ENCODE measurements at places on chromosomes 5 and 9.

GRCh38 chr9:128494108-128494745 is 10.3 kb upstream of the GLE1 start:
- no peak for DNase-seq

DNA sequence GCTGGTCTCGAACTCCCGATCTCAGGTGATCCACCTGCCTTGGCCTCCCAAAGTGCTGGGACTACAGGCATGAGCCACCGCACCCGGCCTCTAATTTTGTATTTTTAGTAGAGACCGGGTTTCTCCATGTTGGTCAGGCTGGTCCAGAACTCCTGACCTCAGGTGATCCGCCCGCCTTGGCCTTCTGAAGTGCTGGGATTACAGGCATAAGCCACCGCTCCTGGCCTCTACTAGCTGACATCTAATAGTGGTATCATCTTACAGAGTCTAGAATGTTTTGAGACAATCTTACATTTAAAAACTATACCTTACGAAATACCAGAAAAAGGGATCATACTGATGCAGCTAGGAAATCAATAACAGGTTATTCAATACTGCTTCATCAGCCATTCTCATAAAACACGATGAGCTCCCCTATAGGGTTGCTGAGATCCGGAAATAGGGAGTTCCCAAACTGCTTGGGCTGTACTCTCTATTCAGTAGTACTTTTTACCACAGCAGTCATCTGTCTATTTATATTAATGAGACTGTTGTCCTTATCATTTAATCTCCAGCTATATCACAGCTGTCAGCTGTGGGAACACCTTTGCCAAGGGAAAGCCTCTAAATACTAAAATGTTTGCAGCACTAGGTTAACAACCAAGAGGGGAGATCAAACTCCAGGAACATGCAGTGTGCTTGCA is 8.1 kb upstream of the UBE2D2 start:
- DNase-seq = no peak

GRCh38 chr5:164296603-164297080 is 791.2 kb downstream of the MAT2B start:
- DNase-seq = no peak

DNA sequence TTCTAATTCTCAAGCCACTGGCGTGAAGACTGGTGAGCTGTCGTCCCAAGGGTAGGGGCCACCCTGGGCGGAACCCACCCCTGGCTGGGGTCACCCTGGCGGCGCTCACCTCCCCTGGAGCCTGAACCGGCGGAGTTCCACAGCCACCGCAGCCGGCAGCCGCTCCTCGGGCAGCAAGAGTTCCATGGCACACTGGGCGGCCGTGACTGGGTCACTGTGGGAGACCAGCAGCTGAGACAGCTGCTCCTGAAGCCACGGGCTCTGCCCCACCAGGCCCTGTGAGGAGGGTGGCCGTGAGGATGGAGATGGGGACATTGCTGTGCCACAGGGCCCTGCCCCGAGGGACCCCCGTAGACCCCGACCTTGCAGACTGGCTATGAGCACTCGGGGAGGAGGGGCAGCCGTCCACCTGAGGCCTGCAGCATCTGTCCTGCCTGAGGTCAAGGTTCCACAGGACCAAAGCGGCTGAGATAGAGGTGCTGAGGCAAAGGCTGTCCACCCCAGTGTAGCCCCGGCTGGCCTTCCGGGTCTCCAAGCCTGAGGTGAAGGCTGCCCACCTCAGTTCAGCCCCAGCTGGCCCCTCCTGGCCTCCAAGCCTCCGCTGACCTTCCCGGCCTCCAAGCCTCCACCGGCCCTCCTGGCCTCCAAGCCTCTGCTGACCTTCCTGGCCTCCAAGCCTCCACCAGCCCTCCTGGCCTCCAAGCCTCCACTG is 50.6 kb upstream of the NRARP start:
- DNase-seq = no peak

DNA sequence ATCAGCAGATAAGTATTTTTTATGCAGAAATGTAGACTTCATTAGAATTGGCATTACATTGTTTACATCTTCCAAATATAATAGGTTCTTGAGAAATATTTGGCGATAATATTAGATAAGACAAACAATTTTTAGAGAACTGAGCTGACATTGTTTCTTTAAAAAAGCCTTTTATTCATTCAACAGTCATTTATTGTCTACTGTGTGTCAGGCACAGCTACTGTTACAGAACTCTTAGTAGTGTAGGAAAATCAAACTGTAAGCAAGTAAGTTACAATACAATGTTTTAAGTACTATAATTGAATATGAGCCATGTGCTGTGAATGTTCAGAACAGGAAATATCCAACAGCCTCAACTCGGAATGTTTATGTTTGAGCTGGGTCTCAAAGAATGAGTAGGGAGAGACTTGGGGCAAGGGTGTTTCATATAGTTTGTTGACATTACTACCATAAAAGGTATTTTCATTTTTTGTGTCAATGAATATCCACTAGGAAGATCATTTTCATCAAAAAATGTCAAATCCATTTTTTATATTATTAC is 114.0 kb downstream of the CDC42SE2 start:
- no peak for DNase-seq

- DNase-seq = no peak
Measured at GRCh38 chr9:38215465-38215864, 146.4 kb upstream of the SHB start.

DNA sequence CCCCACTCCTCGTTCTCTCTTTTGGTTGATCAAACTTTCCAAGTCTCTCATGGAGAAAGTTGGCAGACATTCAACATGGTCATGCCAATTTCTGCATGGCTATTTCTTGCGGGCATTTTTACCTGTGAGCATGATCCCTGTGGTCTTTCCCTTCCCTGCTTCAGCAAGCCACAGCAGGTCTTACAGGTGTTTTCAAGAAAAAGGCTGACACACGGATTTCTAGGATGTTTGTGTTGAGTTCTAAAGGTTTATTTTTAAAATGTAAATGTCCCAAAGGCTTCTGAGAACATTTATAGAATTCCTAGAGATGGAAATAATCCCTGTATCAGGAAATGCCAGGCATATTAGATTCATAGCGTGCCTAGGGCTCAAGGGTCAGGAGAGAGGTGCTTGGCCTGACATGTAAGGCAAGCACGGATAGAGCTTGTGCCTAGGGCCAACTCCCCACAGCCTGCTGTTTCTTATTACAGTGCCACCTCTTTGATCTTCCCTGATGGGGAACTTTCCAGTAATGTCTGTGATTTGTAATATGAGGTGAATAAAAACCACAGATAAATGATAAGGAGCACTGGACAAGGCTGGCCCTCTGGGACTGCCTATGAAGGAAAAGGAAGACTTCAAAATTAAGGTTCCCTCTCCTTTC is 79.8 kb downstream of the MUSK start:
- DNase-seq = no peak

DNA sequence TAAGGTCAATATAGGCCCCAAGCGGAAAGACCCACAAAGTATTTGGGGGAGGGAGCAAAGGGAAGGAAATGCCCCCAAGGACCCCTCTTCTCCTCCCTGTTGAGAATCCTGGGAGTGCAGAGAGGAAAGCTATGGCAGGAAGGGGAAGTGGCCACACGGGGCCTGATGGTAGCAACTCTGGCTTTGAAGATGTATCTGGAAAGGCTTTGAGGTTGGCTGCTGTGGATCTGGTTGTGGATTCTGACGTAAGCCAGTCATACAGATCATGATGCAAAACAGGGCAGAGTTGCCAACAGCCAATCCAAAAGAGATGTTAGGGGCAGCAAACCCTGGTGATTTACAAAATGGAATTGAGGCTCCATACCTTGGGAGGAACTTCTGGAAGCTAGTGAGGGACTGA is 108.8 kb downstream of the PRKACG start:
- no peak for DNase-seq

- no peak for DNase-seq
Measured at GRCh38 chr9:136238342-136238732, 7.3 kb downstream of the QSOX2 start.

DNA sequence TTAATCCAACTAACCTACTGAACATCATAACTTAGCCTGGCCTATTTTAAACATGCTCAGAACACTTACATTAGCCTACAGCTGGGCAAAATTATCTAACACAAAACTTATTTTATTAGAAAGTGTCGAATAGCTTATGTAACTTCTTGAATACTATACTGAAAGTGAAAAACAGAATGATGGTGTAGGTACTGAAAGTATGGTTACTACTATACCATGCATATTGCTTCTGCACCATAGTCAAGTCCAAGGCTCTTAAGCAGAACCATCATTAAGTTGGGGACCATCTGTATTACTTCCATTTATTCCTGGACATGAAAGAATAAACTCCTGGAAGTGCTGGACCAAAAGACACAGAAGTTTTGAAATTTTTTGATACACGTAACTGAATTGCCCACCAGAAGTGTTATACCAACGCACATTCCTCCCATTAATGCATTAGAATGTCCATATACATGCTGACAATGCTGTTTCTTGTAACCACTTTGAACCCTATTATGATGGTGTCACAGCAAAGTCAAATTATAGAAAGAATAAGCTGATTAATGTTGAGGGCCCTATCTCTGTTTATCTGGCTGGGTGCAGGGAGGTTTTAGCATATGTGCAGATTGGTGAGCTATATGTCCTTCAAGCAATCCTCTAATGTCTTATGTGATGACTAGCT is 375.7 kb downstream of the ACTL7B start:
- DNase-seq = no peak

- DNase-seq = no peak
Measured at GRCh38 chr5:77935506-77936364, 159.6 kb upstream of the TBCA start.

GRCh38 chr5:111635916-111636570 is 121.0 kb downstream of the NREP start:
- no peak for DNase-seq

- DNase-seq = no peak
Measured at GRCh38 chr5:90438100-90438499, 28.5 kb upstream of the CETN3 start.

DNA sequence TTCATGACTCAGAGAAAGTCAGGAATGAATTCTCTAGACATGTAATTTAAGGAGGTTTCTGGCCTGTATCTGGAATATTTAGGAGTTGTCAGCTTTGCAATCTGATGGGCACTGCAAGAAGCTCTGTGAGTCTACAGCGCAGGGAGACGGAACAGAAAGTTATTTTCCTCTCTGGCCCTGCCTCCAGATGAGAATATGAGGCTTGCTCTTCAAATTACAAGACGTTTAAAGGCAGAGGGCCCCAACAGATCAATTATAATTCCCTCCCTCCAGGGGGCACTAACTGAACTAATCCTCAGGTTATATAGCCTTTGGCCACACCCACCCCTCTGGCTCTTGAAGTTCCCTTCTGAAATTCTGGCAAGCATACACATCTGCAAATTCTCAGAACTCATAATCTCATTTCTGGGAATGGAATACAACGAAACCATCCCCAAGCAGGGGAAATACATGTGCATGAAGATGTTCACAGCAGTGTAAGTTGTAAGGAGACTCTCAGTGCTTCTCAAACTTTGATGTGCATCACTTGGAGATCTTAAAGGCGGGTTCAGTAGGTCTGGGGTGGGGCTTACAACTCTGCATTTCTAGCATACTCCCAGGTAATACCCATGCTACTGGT is 307.6 kb downstream of the CWC27 start:
- DNase-seq = peak; percentile 29

DNA sequence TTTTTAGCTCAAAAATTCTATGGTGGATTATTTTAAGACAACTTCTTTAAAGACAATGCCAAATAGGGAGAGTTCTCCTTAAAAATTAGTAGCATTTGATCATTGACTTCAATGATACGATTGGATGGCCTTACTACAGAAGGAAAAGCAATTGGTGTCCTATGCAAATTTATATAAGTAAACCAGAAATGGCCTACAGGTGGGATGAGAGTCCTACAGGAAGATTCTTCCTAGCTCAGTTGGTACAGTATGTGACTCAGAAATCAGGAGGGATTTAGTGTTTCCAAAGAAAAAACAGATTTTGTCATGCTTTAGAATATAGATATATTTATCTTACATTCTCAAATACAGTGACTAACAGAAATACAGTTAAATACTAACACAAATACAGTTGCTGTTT is 6.5 kb downstream of the ANKRA2 start:
- no peak for DNase-seq

DNA sequence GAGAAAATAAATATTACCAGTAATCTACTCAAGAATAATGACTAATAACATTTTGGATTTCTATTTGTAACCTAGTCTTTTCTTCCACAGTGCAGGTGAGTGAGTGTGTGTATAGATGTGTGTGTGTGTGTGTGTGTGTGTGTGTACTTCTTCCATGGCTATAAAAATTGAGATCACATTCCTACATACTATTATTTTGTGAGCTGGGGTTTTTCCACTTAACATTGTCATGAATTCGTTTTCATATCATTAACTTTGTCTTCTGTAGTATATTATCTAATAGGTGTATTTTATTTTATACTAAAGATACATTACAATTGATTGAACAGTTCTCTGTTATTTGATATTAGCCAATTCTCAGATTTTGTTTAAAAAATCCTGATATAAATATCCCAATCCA is 152.4 kb upstream of the TRPC7 start:
- DNase-seq = no peak

GRCh38 chr5:135576075-135576599 is 2.7 kb downstream of the CXCL14 start:
- no peak for DNase-seq

- DNase-seq = no peak
Measured at GRCh38 chr5:111262153-111262552, 38.0 kb downstream of the CAMK4 start.

DNA sequence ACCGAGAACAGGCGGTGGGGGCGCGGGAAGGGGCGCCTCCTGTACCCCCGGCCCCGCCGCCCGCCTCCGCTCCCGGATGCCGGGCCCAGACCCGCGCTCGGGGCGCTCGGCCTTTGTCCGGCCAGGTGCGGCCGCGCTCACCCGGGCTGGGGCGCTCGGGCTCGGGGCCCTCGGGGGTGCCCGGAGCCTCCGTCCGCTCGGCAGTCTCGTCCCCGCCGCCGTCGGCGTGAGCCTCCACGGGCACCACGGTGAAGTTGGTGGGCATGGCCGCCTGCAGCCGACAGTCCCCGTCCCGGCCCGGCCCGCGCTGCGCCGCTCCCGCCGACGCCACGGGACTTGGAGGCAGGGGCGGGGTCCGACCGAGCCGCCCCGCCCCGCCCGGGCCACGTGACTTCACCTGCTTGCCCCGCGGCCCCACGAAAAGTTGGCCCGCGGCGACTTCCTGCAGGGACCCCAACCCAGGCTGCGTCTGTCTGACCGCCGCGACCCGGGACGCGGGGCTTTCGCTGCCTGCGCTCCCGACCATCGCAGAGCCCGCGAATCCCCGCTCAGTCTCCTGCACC is at the start of gene SLC12A7:
Gene SLC12A7, minus strand, starts transcription at position 337 of the 563 bp plus-strand sequence. Its CDS starts 72 bp downstream, at position 265.
- DNase-seq = peak; percentile 46

DNA sequence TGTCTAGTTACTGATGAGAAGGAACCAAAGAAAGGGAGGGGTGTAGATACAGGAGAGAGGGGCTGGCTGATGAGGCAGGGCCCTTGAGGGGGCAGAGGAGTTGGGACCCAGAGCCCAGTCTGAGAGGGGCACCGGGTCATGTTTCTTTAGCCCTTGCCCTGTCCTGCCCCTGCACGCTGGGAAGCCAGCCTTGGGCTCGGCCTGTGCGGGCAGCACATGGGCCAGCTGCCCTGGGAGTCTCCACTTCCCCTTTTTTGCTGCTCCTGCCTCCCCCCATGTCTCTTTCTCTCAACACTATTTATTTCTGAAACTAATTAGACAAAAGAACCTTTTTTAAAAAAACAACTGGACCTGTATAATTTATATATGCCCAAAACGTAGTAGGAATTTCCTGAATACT is 20.5 kb downstream of the MVB12B start:
- no peak for DNase-seq

GRCh38 chr5:141521244-141521781 is 32.4 kb downstream of the PCDHGC5 start:
- DNase-seq = no peak

Data from stimulated activated CD4-positive, alpha-beta T cell treated with anti-CD3 and anti-CD28 coated beads, Interleukin-12 subunit alpha, Interleukin-12 subunit beta, amount 100 ng/mL, for 48 hours (primary cell).